ENCODE measurements at places on chromosomes 11 and 22.

DNA sequence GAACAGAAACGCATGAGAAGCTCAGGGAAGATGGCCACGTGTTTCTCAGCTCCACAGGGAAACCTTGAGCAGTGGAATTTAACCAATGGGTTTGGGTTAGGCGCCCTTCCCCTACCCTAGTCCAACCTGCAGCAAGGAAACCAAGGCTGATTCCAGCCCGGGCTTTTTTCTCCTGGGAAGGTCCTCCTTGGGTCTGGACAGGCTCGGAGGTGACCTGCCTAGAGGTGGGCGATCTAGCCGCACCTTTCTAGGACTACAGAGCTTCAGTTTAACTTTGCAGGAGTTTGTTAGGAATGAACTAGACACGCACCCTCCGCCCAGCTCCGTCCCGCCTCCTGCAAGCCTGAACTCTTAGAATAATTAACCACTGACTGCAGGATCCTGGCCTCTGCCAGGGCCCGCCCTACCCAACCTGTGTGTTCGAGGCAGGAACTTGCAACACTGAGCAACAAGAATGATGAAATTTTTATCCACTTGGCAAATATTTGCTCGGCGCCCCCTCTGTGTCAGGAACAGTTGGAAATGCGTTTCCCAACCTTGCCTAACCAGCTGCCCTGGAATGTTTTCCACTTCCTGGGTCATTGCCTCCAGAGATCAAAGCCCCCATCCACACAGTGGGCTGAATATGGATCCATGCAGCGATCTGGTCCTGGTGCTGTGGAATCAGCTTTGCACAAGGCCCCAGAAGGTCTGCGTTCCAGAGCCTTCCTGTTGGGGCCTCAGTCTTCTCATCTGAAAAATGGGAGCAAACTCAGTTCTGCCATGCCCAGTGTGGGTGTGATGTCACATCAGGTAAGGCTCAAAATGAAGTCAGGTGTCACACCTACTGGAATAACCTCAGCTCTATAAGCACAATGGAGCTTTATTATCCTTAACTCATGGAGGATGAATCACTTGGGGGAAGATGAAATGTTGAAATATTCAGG lies 13.3 kb downstream of the MPST start:
- no peak for DNase-seq

GRCh38 chr22:49583886-49584505 lies 243.7 kb downstream of the BRD1 start:
- no peak for DNase-seq

DNA sequence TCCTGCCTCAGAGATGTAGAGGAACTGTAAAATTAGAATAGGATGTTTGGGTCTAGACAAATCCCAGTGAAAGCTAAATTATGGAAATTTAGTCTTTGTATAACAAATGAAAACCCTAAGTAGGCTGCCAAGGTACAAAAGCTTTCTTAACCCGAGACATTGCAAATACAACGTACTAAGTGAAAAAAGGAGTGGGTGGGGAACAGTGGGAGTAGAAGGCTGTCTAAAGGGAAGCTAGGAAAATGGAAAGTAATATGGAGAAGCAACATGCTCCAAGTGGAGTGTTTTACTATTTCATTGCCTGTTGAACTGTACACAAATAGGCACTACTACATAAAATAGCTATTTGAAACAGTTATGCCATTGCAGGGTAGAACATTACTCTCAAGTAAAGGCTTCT lies 6.8 kb upstream of the LIN7C start:
- DNase-seq, result no peak

DNA sequence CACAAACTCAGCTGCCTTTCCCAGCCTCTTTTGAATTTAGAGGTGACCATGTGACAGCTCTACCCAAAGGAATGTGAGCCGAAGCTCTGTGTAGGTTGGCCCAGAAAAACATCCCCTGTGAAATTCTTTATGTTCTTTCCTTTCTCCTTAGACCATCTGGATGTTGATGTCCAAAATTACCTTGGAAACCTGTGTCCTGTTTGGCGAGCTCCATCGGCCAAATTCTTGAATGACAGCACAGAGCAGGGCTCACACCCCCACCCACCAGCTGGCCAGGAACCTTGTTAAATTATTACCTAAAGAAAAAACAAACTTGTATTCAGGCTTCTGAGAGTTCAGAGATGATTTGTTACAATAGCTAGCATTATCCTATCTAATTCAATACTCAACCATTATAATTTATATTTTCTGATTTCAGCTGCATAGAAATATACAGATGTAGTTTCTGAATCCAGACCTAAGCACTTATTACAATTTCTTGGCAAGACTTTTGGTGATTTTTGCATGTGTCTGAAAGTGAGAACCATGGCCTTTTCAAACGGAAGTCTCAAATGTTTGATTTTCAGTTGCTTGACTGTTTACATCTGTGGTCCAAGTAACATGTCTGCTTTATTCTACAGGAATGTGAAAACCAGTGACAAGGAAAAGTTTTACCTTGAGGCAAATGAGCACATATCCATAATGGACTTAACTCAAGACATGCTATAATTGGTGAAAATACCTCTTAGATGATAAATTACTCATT lies 554.2 kb downstream of the NTM start:
- no peak for DNase-seq

- DNase-seq, result peak; percentile 63
Measured at GRCh38 chr22:17830043-17830961, 56.0 kb upstream of the BID start.

DNA sequence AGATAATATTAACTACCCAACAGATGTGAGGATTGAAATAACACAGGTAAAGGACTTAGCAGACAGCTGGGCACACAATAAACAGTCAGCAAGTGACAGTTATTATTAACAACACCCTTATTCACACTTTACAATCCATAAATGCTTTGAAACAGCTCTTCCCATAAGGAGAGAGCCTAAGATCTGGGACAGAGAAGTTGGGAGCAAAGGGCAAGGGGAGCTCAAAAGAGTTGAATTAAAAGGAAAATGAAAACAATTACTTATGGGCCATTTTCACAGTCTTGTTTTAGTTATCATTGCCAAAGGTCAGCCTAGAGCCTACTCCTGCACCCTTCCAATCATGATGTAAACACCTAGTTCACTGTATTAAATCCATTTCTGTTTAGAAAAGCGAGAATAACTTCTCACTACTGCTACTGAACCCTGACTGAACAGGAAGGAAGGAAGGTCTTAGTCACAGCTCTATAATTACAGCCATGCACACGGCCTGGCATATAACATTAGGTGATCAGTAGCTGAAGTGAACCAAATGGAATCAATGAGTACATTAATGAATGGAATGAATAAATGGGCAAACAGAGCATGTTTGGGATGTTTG lies 111.3 kb downstream of the PLEKHA7 start:
- no peak for DNase-seq

GRCh38 chr11:65442842-65443331 lies 20.3 kb downstream of the NEAT1 start:
- DNase-seq, result no peak

- no peak for DNase-seq
Measured at GRCh38 chr11:61732705-61733104, 19.7 kb upstream of the MYRF start.

DNA sequence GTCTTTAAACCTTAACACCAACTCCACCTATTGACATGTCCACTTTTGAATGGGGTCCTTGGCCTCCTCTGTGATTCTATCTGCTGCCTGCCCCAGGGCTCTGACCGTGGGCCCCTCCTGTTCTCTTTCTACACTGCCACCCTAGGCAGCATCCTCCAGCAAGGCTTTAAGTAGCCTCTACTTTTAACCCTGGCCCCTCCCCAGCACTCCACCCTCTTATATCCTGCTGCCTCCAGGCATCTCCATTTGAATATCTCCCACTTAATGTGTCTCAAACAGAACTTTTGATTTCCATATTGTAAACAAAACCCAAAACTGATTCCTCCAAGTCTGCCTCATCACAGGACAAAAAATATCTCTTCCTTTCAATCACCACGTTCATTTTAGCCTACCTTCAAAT lies 90.5 kb upstream of the ARHGAP32 start:
- no peak for DNase-seq

DNA sequence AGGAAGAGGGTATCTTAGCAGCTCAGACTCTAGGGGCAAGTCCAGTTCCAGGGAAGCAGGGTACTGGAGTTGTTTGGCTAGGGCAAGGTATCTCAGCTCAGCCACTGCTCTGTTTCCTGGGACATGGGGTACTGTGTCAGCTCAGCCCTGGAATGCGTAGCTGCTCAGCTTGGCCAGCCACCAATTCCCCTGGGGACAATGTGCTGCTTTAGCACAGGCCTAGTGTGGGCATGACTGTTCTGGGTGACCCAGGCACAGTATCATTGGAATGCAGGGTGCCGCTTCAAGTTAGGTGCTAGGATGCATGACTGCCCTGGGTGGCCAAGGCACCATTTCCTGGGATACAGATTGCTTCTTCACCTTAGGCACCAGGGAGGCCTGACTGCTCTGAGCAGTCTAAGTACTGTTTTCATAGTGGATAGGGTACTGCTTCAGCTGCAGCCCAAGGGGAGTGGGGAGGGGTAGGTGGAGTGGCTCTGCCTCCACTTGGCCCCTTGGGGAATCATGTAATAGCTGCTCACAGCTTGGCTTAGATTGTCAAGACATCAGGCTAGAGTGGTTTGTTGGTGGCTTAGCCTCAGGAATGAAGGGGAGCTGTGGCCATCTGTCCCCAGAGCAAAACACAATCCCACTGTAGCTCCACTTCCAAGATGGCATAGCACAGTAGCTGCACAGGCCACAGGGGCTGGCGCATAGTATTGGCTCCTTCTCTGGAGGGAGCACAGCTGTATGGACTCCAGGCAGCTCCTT lies 36.0 kb downstream of the MADD start:
- no peak for DNase-seq

DNA sequence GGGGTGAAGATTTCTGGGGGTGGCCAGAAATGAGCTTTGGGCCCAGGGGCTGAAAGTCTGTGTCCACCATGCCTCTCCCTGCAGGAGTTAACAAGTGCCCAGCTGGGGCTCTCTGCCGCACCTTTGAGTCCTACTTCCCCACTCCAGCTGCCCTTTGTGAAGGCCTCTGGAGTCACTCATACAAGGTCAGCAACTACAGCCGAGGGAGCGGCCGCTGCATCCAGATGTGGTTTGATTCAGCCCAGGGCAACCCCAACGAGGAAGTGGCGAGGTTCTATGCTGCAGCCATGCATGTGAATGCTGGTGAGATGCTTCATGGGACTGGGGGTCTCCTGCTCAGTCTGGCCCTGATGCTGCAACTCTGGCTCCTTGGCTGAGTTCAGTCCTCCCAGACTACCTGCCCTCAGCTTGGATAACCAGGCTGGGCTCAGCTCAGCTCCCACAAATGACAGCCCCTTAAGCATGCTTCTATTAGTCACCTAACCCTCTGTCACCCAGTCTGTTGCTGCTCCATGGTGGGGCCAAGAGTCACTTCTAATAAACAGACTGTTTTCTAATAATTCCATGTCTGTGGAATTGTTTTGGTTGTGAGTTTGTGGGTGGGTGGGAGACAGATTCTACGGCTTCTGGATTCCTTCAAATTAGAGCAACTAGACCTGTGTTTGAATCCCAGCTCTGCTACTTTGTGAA lies 3.0 kb upstream of the INPPL1 start:
- DNase-seq, result no peak

- no peak for DNase-seq
Measured at GRCh38 chr22:30553971-30554370, 7.4 kb upstream of the SEC14L6 start.

DNA sequence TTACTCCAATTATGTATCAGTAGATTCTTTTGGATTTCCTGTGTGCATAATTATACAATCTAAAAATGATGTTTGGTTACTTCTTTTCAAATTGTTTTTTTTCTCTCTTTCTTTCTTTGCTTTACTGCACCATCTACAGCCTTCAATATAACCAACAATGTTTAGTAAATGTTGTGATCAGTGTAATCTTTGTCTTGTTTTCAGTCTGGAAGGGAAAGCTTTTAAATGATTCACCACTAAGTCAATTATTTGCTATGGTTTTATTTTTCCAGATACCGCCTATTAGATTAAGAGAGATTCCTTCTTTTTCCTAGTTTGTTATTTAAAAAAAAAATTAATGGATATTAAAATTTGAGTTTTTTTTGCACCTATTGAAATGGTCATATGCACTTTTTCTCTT lies 29.8 kb upstream of the ABTB2 start:
- DNase-seq, result no peak

DNA sequence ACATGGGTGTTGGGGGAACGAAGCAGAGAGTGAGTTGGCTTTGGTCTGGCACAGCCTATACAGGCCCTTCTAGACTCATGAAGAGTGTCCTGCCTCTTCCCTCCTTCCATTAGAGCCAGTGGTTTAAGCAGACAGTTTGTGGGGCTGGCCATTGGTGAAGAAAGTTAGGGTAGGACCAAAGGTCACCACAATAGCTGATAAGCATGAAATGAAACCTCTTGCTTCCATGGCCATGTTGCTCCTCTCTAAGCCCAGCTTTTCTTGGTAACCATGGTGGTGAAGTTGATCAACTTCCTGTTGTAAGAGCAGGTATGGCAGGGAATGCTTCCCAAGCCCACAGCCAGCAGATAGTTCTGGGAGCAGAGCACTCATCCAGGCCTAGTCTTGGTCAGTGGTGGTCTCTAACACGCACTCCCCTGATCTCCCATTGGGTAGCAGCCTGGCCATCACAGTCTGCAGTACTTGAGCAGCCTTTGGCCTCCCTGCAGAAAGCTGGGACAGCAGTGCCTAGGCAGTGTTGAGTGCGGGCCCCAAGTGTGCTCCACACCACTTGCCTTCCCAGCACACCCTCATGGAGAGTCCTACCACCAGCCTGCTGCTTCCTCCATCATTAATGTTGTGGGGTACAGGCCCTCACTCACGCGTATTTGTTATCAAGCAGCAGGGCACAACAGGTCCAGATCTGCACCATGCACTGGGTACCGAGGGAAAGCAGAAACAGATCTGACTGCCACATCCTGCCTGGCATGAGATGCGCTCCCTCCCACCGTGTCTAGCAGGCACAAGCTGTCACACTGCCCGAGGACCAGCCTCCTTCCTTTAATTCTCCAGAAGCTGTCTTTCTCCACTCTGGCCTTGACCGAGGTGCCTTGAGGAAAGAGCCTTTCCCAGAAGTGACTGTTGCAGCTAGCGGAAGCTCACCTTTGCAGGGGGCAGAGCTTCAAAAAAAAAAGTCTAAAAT lies 65.8 kb upstream of the SUSD2 start:
- DNase-seq, result no peak

Data from activated CD8-positive, alpha-beta memory T cell treated with anti-CD3 and anti-CD28 coated beads for 1 hour (primary cell).